HT1080 (cell line): ENCODE measurements at places on chromosomes 13 and 19. TPM values are rescaled to one million over a fixed set of nuclear protein-coding genes. Genes with fewer than 3 reads are reported as not detected.

Gene LRRC63
- total RNA-seq: 0.03 and 0.33 TPM in 2 replicates

DNA sequence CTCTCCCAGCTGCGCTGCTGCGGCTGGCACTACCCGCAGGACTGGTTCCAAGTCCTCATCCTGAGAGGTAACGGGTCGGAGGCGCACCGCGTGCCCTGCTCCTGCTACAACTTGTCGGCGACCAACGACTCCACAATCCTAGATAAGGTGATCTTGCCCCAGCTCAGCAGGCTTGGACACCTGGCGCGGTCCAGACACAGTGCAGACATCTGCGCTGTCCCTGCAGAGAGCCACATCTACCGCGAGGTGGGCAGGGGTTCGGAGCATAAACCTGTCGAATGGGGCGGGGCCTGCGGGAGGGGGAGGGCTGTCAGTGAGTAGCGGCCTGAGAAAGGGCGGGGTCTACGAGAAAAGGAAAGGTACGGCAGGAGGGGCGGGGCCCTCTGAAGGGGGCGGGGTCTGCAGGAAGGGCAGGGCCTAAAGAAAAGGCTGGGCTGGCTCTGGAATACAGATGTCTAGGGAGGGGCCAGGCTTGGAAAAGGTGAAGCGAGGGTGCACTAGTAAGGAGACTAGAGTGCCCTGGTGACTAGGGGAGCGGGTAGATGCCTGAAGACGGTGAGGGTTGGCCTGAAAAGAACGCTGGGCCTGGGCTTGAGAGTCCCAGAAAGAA, 3.6 kb downstream of the CD37 start:
- DNase-seq: no peak

GRCh38 chr13:23434491-23434890, 989 bp upstream of the SACS start:
- DNase-seq: no peak

DNA sequence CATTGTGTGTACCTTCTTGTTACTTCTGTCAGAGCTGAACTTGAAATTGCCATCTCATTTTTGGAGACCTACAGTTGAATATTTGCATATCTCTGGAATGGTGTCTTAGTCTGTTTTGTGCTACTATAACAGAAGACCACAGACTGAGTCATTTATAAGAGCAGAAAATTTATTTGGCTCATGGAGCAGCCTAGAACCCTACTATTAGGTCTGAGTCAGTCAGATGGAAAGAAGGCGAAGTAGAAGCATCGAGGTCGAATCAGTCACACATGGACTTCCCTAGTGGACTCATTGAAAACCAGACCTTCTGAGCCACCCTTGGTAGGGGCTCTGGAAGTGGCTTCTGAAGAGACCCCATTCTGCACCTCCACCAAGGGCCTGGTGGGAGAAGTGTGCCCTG, 33.9 kb upstream of the TPT1 start:
- DNase-seq: peak; percentile 13

DNA sequence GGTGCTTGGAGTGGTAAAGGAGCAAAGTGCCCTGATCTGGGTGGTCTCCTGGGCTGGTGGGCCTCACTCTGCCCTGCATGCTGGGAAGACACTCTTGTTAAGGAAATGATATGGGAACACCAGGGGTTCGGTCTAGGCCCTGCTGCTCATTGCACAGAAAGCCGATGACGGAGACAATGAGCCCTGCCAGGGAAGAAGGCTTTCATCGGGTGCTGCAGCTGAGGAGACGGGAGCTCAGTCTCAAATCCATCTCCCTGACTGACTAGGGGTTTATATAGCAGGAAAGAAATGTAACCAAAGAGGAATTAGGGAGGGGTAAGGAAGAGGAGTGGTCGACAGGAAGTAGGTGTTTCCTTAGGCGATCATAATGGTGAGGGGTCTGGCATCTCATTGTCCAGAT, 253.4 kb downstream of the TEX29 start:
- no peak for DNase-seq

DNA sequence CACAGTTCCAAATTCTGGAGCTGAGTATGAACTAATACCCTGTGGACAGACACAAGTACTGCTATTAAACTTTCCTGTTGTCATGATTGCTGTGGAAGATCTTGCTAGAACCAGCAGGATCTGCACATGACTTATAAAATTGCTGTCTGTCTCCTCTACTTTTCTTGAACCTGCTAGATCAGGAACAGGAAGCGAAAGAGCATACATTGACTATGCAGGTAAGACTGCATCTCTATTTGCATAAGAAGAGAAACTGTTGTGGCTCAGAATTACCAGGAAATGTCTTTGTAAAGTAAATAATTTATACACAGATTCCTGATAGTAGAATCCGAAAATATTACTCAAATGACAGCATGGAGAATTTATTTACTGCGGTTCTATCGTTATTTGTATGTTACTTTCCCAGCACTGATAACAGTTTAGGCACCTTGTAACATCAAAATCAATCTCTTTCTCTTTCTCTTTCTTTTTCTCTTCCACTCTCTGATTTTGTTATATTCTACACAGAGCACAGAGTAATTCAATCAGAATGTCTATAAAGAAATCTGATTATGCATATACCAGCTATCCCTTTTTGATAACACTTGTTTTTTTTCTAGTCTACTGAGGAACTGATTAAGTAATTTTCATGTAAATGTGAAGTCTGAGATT, 226.5 kb downstream of the MYO16 start:
- DNase-seq: no peak

GRCh38 chr13:34161931-34162543, 344.1 kb downstream of the RFC3 start:
- DNase-seq: peak; percentile 67

DNA sequence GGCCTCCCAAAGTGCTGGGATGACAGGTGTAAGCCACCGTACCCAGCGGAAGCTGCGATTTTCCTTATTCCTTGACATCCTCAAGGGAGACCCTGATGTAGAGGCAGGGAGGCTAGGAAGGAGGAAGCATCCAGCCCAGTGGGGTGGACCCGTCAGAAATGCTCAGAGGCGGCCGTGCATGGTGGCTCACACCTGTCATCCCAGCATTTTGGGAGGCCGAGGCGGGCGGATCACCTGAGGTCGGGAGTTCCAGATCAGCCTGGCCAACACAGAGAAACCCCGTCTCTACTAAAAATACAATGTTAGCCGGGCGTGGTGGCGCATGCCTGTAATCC, 11.6 kb downstream of the GZMM start:
- no peak for DNase-seq

DNA sequence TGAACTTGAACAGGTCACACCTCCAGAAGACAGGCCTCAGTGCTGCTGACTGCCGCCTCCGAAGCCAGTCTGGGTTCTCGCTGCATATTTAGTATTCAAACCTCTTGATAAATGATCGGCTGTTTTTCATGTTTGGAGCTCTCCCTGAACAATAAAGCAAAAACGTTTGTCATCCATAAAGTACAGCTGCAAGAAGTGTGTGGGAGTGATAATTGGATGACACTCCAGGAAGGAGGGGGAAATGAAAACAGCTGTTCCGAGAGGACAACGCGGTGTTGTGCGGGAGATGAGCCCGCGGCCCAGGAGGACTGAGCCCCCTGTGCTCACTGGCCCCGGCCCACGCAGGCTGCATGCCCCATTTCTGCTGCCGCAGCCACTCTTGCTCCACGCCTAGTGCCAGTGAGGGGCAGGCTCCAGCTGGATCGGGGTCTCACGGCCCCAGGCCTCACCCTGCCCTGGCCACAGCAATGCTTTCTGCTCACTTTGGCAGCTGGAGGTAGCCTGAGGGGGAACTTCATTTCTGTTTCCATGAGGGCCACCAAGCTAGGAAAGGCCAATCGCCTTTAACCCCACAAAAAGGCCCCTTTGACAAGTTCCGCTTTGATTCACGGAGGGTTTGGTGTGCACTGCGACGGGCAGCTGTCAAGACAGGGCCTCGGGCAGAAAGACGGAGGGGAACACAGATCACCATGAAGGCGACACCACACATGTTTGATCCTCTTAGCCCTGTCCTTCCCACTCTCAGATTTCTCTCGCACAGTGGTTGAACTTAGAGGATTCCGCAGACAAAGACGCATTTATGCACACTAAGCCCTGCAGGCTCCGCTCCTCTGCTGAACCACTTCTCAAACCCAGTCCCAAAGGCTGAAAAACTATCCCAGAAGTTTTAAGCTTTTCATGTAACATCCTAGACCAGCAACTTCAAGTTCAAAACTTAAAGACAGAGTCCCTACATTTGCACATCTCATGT, 537.6 kb downstream of the EFNB2 start:
- DNase-seq: no peak

GRCh38 chr13:70874636-70875035, 766.4 kb upstream of the KLHL1 start:
- DNase-seq: no peak

DNA sequence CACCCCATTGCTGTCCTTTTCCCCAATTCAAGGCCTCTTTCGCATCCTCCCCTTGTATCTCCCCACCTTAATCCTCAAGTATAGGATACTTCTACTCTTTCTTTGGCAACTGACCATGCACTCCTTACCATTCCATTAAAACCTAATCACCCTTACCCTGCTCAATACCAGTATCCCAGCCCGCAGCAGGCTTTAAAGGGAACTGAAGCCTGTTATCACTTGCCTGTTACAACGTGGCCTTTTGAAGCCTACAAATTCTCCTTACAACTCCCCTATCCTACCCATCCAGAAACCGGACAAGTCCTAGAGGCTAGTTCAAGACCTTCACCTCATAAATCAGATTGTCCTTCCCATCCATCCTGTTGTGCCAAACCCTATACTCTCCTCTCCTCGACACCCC, 16.2 kb upstream of the OR10H1 start:
- no peak for DNase-seq

GRCh38 chr13:75416327-75417011, 65.5 kb downstream of the TBC1D4 start:
- no peak for DNase-seq
